Lower lobe of right lung (tissue), 2 donors: ENCODE measurements at places on chromosomes 6 and 20. TPM values are rescaled to one million over a fixed set of nuclear protein-coding genes. Genes with fewer than 3 reads are reported as not detected.

PGBD1 gene
- 3.5 TPM for total RNA-seq

OR2J1 gene
- total RNA-seq: not detected

INSM1 gene
- total RNA-seq: not detected

CLVS2 gene
- total RNA-seq: 0.03 TPM

LAMA2 gene
- total RNA-seq: 49.6 TPM

ASIP gene
- not detected for total RNA-seq

ADGB gene
- 6.2 TPM for total RNA-seq

ID4 gene
- 27.8 TPM for total RNA-seq

PABPC1L gene
- total RNA-seq: 56.3 TPM

MUCL3 gene
- 5.3 TPM for total RNA-seq

OR2B2 gene
- total RNA-seq: not detected

STX11 gene
- total RNA-seq: 54.1 TPM

- no peak for DNase-seq
Observed at GRCh38 chr6:135243871-135244796, 63.0 kb downstream of the MYB start.

DNA sequence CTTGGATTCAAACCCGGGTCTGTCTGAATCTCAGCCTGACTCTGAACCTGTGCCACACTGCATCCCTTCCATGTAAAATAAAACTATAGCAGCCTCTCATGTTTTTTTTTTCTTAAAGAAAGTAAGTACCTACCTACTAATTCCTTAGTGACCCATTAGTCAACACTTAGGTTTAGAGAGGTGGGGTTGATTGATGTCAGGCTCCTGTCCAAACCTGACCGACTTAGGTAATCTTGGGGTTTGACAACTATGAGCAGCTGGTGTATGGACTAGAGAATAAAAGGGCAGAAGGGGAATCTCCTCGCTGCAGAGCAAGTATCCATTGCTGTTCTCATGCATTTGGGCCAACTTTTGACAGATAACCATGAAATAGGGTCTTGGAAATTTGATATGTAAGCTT, 6.5 kb downstream of the NKAIN2 start:
- DNase-seq: no peak

GRCh38 chr20:41126719-41127118, 10.6 kb upstream of the PLCG1 start:
- DNase-seq: no peak

DNA sequence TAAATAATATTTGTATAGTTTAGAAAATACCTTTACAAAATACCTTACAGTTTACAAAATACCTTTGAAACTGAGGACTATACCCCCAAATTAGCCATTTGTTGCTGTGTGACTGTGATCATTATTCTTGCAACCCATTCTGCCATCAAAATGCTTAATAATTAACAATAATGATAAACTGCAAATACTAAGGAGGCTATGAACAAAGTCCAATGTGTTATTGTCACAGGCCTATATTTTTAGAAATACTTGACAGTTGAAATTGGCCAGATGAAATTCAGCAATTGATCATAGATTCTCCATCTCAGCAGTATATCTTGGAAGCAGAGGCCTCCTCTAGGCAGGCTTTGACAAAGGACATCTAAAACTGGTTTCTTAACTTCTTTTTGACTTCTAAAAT, 178.6 kb downstream of the HS3ST5 start:
- DNase-seq: no peak

DNA sequence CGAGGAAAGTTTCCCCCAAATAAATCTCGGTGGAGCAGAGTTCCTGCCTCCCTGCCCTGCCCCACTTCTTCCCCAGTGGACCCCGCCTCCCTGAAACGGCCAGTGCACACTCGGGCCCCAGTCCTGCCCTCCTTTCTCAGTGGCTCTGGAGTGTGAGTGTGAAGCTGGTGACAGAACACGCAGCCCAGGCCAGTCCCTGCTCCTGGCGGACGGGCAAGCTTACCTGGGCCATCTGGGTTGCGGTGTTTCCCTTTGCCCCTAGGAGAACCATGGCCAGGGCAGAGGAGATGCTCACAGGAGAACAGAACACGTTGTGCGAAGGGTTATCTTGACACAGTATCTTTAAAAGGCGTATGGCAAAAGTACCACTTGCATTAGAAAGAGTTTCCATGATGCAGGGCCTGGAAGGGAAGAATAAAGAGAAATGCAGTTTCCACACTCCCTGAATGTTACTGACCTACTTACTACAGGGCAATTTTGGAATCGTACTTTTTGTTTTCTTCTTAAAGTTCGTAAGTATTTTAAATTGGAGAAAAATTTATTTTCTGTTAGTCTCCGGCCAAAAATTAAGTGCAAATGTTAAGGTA, 2.8 kb downstream of the SERPINB9 start:
- DNase-seq: no peak

DNA sequence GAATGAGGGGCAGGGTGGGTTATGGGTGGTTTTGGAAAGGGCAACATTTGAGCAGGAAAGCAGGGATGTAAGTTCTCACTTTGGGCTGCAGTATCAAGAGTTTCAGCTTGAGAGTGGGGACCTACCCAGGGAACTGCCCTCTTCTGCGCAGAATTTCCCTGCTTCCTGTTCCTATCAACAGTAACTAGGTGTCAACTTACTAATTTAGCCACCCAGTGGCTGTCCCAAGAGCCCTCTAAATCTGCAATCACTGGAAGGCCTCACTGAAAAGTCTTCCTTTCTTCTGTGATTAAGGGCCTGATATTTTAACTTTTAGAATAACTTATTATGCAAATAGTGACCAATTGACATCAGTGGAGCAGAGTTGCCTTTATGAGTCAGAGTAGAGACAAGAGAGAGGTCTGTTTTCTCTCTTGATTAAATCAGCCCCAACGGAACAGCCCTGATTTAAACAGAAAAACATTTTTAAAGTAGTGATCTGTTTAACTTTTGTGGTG, 118.2 kb upstream of the RIPOR2 start:
- no peak for DNase-seq

DNA sequence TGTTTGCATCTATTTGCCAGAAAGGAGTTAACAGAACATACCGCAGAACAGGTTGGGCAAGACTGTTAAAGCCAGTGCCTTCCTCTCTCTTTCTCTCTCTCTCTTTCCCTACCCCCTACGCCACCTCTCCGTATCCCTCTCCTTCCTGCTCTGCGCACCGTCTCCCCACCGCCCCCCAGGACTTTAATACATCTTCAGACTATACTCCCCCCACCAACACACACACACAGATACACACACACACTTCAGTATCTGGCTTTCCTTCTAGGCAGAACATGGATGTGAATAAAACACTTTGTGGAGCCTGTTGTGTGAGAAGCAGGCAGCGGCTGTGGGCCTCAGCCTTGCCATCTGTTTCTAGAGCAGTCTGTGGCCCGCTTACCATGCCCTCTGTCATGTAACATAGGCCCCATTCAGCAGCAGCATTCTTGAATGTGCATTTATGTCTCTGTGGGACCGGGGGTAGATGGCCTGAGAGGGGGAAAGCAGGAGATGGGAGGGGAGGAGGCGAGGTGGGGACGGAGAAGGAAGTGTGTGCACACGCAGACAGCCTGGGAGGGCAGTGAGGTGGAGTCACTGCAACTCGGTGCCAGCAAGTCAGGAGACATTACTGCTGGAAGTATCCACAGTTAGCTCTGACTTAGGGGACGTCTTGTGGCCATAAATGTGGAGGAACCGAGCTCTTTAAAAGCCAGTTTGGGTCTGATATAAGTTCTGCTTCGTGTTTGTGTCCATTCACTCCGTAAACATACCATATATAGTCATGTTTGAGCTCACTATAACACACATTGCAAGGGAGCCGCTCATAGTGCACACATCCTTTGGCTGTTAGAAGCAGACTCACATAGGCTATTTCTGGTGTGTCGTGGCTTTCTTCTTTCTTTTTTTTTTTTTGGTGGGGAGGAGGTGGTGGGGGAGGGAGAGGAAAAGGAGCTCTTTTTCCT, 38.4 kb downstream of the RREB1 start:
- DNase-seq: peak; percentile 76

GRCh38 chr6:147947521-147947920, 395.1 kb upstream of the SASH1 start:
- no peak for DNase-seq

GRCh38 chr6:21531393-21531792, 62.2 kb upstream of the SOX4 start:
- DNase-seq: no peak

GRCh38 chr6:88890394-88890793, 73.0 kb downstream of the RNGTT start:
- no peak for DNase-seq

DNA sequence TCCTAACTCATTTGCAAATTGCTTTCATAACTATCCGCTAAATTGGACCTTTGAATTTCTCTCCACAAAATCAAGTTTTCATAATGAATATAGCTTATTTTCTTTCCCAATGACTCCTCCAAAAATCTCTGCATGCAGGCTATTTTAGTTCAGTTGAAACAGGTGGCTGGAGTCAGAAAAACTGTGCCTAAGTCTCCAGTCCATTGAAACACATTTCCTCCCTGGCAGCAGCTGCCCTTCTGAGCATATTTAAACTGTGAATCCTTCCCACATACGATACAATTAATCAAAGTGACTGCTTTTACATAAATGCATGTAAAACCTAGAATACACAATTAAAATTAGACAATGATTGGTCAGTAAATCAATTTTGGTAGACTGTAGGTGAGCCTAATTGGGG, 344.6 kb upstream of the MARCKS start:
- no peak for DNase-seq

GRCh38 chr6:154297721-154298120, 58.9 kb downstream of the IPCEF1 start:
- no peak for DNase-seq

- DNase-seq: no peak
Observed at GRCh38 chr20:4073852-4074741, 58.7 kb upstream of the RNF24 start.

- DNase-seq: no peak
Observed at GRCh38 chr20:63457737-63458136, 14.7 kb downstream of the KCNQ2 start.

GRCh38 chr6:21354805-21355238, 238.7 kb upstream of the SOX4 start:
- DNase-seq: no peak

DNA sequence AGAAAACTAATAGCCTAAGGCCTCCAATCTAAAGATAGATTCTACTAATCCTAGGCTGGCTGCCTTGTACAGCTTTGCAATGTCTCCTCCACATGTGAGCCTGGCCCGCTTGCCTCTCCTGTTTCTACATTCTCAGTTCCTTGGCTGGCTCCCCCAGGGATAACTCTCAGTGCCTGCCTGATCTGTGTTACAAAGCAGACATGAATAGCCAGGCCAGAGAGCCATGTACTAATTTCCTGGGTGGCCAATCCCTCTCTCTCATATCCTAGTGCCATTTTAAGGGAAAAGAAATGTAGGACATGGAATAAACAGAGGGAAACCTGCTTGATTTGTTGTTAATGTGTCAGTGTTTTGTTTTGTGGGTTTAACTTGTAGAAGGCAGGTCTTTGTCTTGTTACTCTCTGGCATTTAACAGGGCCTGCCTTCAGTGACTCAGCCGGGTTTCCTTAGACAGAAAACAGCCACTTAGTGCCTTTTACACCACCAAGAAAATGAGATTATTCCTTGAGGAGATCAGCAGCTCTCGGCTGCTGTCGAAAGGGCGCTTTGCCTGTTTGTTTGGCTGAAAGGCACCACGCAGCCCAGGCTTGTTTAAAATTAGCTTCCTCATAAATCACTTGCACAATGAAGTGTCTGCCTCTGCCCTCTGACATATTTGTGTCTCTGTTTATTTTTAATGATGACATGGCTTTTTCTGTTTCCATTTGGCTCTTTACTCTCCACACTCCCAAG, 702.7 kb downstream of the MAFB start:
- DNase-seq: peak; percentile 56

DNA sequence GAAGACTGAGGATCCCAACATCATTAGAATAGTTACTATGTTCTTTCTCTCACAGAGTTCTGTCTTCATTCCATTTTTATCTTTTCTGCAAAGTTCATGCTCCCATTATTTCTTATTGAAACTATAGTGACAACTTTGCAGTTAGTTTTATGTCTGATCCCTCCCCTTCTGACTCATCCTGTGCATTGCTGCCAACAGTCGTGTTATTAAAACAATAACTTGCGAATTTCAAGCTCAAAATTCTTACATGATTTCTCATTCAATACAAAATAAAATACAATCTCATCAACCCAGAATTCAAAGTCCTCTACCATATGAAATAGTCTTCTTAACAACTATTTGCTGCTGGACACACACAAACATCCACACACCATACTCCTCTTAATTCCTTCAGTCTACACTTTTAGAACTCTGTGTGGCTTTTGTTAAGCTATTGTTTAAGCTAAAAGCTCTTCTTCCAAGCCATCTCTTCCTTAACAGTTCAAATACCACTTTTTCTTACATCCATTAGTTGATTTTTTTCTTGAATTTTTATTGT, 261.4 kb upstream of the IRAK1BP1 start:
- no peak for DNase-seq

GRCh38 chr6:52503323-52503747, 73.5 kb downstream of the TRAM2 start:
- DNase-seq: no peak

DNA sequence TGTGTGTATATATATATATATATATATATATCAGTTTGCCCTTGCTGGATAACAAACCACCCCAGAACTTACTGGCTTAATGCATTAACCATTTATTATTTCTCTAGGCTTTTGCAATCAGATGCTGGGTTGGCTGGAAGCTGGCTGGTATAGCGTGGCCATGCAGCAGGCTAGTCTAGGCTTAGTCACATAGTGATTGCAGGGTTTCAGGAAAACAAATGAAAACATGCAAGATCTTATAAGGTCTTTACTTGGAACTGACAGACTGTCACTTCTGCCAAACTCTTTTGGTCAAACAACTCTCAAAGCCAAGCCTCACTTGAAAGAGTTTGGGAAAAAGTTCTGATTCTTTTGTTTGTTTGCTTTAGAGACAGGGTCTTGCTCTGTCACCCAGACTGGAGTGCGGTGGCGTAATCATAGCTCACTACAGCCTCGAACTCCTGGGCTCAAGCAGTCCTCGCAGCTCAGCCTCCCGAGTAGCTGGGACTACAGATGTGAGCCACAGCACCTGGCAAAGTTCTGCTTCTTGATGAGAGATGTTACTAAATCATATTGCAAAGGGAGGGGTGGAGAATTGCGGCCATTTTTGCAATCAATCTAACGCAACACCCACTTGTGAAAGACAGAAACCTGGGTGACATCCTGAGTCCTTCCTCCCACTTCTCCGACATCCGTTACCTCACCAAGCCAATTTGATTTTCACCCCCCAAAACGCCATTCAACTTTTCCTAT, 74.6 kb upstream of the RNF24 start:
- peak; percentile 60 for DNase-seq

GRCh38 chr6:45278367-45278766, 49.8 kb upstream of the RUNX2 start:
- DNase-seq: no peak

- DNase-seq: no peak
Observed at GRCh38 chr20:41176711-41177552, 39.6 kb downstream of the PLCG1 start.

DNA sequence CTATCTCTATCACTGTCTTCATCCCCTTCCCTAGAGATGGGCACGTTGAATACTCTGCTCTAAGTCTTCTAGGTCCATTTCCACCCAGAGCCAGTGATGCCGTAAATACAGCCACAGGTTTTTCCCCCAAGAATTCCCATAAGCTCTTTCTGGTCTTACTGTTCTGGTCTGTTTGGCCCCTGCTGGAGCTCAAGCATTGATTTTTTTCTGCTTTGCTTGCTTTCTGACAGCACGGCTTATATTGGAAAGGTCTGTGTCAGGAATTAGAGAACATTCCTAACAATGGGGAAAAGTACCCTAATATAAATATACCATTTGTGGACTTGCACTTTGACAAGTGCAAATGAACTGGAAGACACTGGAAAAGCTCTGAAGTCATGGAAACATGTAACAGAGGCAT, 302.6 kb downstream of the TSHZ2 start:
- DNase-seq: no peak
